ENCODE measurements at places on chromosomes 3 and 15.

- DNase-seq, result no peak
These were observed 101.1 kb downstream of the RPLP1 start for GRCh38 chr15:69553686-69554085.

DNA sequence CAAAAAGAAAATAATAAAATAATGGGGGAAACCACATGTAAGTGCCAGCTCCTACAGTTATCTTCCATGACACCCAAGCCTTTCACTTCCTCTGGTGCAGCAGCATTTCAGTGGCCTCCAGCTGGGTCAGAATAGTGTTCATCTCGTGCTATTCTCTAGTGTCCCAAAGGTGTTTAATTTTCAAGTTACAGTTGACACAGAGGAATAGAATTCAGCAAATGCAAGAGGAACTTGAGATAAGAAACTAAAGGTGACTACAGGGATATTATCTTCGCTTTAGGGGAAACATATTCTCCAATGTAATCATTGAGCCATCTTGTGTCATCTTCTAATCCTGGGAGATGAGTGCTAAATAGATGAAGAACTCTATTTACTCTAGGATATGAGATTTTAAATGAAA is 212.8 kb downstream of the EPHA3 start:
- no peak for DNase-seq

- no peak for DNase-seq
These were observed 77.1 kb upstream of the GSK3B start for GRCh38 chr3:120171134-120171873.

GRCh38 chr3:23079976-23080375 is 123.2 kb upstream of the UBE2E2 start:
- DNase-seq, result no peak

- DNase-seq, result no peak
These were observed 35.4 kb upstream of the ZNF385D start for GRCh38 chr3:21786438-21786797.

DNA sequence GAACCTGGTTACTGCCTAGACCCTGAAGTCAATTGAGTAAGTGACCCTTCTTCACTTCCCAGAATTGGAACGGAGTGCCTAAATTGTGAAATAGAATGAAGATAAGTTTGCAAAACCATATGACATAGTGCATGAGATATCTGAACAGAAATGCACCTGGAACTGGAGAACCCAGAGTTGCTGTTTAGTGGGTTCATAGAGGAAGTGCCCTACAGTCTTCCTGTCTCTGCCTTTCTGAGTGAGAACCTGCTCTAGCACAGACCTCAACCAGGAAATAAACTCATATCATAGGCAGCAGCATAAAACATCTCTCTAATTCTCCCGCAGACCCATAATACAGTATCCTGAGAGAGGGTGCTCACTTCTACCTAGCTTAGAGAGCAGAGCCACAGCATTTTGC is 82.9 kb downstream of the EOMES start:
- peak; percentile 58 for DNase-seq

GRCh38 chr3:107850681-107851080 is 240.2 kb downstream of the CD47 start:
- DNase-seq, result no peak

DNA sequence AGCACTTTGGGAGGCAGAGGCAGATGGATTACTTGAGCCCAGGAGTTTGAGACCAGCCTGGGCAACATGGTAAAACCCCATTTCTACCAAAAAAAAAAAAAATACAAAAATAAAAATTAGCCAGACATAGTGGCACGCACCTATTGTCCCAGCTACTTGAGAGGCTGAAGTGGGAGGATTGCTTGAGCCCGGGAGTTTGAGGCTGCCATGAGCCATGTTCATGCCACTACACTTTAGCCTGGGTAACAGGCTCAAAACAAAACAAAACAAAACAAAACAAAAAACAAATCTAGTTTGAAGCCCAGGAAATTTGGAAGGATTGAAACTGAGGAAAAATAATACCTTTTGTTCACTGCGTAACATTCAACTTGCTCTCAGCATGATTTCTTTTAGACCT is 16.6 kb downstream of the TMOD3 start:
- DNase-seq, result no peak

GRCh38 chr3:126101521-126101982 is 17.6 kb upstream of the SLC41A3 start:
- no peak for DNase-seq

DNA sequence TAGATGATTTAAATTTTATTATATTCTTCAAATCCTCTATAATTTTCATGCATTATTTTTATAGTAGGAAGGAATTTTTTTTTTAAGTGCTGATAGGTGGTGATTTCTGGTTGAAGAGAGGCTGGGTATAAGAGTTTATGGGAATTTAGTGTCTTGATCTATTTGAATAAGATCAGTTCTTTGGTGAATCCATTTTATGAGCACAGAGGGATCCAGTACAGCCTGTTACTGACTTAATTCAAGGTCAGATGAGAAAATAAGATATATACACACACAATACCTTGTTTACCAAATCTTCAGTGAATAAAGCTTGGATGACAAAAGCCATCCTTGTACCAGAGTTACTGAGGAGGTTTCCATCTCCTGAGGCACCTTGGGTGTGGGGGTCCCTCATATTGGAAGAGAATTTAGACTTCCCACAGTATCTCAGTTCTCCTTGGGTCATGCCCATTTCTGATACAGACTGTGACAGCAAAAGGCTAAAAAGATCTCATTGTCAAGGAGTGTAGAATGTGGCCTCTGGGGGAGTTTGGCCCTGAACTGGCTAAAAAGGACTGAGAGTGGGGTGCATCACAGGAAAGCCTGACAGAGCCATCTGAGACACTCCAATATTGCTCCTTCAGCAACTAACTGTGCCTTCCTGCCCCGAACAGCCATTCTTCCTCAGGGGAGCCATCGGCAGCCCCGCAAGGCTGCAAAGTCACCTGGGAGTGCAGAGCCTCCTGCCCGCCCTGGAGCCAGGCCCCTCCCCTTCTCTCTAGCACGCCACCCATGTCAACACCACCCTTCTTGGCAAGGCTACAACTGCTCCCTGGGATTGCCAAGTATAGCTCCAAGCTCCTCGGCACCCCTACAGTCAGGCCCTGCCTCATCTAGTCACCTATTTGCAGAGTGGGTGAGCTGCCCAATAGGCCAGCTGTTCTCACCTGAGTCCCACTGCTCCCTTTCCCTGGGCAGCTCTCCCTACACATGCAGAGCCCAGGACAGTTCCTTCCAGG is 43.1 kb upstream of the HACD2 start:
- DNase-seq, result no peak

DNA sequence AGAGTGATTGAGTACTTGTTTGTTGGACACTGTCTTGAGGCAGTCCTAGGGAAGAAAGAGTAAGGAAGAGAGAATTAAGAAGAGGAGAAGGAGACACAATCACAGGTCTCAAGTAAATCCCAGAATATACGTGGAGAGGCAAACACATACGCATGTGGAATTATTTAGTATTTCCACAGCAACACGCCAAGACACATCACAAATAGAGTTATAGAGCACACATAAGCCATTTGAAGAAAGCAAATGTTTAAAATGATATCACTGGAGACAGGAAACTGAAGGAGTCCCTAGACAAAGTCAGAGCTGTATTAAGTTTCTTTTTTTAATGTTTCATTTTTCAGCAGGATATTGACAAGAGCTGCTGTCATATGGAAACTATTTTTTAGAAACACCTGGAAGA is 206.1 kb upstream of the LRIG1 start:
- no peak for DNase-seq

- DNase-seq, result no peak
These were observed 31.9 kb upstream of the RPP14 start for GRCh38 chr3:58274027-58274614.

DNA sequence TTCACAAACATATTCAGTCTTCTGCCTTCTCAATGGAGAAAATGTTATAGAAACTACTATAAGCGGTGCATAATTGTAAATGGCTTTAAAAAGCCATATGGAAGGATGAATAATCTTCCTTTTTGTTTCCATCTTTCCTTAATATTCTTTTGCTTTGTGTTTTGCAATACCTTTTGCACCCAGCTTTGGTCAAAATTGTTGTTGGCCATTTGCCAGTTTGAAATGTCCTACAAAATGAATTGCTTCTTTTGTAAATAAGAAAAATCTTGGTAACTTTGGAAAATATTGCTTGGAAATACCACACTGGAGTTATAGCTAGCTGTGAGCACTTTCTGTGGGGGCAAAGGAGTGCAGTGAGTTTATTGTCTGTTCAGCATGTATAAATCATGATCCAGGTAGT is 93.5 kb upstream of the NR2F2 start:
- DNase-seq, result no peak

- DNase-seq, result peak; percentile 95
These were observed 183.8 kb upstream of the THRB start for GRCh38 chr3:24678421-24678865.

- no peak for DNase-seq
These were observed 80.6 kb downstream of the CCR1 start for GRCh38 chr3:46127503-46127902.

DNA sequence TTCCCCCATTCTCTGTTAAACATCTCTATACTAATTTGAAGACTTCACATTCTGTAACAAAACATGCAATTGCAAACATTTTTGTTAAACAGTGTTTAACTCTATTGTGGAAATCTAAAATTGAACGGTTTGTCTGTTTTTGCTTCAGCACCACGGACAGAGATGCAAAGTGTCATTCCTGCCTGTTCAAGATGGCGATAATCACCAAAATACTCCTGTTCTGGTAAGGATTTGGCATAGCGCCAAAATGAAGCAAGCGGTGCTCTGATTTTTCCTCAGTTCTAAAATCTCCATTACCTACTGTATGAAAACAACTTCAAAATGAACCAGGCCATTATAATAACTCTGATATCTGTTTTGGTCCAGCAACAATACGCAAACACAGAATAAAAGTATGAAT is 129.7 kb upstream of the TUSC7 start:
- no peak for DNase-seq

DNA sequence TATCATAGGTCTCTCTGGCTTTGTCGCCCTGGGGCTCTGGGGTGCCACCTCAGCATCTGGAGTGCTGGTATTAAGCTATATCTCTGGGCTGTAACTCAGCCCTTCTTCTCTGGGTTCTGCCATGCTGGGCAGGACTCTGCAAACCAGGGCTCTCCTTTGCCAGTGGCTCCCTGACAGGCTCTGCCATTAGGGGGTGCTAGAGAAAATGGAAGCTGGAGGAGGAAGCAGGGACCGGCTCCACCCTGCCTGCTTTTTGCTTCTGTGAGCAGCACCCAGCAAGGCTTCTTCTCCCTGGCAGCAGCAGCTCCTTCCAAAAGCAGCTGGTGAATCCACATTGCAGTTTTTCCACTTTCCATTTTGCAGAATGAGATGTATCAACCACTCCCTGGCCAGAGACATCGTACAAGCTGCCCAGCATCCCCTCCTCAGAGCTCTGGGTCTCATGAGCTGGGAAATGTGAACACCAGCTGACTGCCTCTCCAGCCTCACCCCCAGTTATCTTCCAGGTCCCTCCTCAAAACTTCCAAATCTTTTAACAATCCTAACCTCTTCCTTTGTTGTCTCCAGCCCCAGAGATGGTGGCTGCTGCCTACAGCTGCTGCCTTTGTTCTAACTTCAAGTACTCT is 165.0 kb downstream of the ABHD5 start:
- peak; percentile 62 for DNase-seq

Data from Kasumi-1 (cell line).